Uterine smooth muscle cell (primary cell): ENCODE measurements at places on chromosomes 13 and 19. TPM values are rescaled to one million over a fixed set of nuclear protein-coding genes. Genes with fewer than 3 reads are reported as not detected.

BAX gene
- 64.2 and 70.1 TPM in 2 replicates for total RNA-seq

IGLON5 gene
- not detected in 2 replicates for total RNA-seq

FCER2 gene
- not detected in 2 replicates for total RNA-seq

MEF2B gene
- total RNA-seq: not detected in 2 replicates

JAK3 gene
- 0.55 and 1.5 TPM in 2 replicates for total RNA-seq

DLL3 gene
- 0.12 and 0.55 TPM in 2 replicates for total RNA-seq

PRODH2 gene
- not detected in 2 replicates for total RNA-seq

NCR1 gene
- not detected in 2 replicates for total RNA-seq

SYNGR4 gene
- not detected in 2 replicates for total RNA-seq

IFNL1 gene
- total RNA-seq: not detected in 2 replicates

ZNF599 gene
- 5.6 and 7.1 TPM in 2 replicates for total RNA-seq

TMPRSS9 gene
- not detected in 2 replicates for total RNA-seq
